ENCODE measurements at places on chromosomes 6 and 20.

DNA sequence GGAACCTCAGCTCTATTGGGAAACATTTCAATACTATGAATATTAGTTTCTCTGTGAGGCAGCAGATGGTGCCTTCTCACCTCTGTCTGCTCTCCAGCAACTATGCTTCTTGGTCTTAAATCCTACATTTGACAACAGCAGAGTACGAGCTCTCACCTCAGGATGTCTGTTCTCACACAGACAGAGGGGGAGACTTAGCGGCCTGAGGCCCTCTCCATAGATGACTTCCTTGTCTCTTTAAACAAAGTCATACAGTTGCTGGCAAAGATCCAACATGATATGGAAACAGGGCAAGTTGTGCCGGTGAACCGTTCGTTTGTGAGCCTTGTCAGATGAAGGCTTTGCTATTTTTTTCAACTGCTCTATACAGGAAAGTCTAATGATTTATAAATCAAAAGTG lies 43.7 kb upstream of the GABRR1 start:
- DNase-seq: no peak

GRCh38 chr20:15802020-15802419 lies 771.2 kb downstream of the KIF16B start:
- DNase-seq: no peak

GRCh38 chr20:47146686-47147085 lies 209.8 kb downstream of the ZMYND8 start:
- peak; percentile 68 for DNase-seq

DNA sequence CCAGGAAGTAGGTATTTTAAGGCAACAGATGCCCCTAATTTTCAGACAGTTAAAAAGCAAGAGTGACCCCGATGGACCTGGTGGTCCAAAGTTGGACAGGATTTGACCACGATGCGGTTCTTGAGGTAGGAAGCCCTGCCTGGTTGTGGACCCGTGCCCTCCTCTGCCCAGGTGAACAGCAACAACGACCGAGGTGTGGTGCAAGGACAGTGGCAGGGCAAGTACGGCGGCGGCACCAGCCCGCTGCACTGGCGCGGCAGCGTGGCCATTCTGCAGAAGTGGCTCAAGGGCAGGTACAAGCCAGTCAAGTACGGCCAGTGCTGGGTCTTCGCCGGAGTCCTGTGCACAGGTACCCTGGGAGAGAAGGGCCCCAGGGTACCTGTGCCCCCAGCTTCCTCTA lies 18.7 kb downstream of the TGM6 start:
- DNase-seq: no peak

DNA sequence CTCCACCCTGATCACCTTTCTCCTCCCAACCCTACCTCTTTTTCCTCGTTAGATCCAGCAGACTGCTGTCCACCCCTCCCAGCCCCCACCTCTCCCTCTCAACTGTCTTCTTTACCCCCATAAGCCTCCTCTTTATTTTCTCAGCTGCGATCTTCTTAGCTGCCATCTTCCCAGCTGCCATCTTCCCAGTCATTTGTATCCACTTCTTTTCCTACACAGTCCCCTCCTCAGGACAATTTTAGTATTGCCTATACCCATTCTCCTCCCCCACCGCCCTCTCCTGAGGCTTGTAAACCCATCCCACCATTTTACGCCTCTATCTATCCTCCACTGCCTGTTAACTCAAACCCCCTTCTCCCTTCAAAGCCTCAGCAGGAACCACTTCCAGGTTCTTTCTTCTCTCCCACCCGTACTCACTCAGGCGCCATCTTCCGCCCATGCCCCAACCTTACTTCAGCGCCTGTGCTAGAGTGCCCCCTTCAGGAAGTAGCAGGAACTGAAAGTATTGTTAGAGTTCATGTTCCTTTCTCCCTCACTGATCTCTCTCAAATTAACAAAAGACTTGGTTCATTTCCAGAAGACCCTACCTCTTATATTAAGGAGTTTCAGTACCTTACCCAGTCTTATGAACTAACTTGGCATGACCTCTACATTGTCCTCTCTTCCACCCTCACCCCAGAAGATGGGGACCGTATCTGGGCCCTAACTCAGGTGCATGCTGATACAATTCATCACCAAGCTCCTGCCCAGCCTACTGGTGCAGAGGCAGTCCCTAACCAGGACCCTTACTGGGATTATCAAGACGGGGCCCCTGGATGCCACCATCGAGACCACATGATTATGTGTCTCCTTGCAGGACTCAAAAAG lies 236.0 kb downstream of the ADGRG6 start:
- DNase-seq: peak; percentile 44

DNA sequence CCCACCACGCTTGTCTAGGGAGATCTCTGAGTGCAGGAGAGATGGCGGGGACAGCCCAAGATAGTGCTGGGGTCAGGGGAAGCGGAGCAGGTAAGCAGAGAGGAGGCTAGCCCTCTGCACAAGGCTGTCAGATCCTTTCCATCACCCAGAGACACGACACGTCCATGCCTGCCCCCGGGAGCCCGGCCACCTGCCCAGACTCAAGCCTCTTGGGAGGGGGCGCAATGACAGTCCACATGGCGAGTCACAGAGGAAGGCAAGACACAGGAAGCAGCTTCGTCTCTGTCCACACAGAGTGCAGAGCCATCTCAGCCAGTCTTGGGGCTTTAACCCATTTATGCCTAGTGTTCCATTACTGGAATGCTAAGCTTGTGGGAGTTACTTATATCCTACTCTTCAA lies 78.4 kb downstream of the PREX1 start:
- no peak for DNase-seq

- DNase-seq: no peak
Measured at GRCh38 chr6:29982097-29982496, 39.8 kb downstream of the HLA-A start.

- no peak for DNase-seq
Measured at GRCh38 chr6:45707176-45707575, 308.5 kb downstream of the CLIC5 start.

GRCh38 chr6:133062696-133063306 lies 178.4 kb upstream of the EYA4 start:
- no peak for DNase-seq

DNA sequence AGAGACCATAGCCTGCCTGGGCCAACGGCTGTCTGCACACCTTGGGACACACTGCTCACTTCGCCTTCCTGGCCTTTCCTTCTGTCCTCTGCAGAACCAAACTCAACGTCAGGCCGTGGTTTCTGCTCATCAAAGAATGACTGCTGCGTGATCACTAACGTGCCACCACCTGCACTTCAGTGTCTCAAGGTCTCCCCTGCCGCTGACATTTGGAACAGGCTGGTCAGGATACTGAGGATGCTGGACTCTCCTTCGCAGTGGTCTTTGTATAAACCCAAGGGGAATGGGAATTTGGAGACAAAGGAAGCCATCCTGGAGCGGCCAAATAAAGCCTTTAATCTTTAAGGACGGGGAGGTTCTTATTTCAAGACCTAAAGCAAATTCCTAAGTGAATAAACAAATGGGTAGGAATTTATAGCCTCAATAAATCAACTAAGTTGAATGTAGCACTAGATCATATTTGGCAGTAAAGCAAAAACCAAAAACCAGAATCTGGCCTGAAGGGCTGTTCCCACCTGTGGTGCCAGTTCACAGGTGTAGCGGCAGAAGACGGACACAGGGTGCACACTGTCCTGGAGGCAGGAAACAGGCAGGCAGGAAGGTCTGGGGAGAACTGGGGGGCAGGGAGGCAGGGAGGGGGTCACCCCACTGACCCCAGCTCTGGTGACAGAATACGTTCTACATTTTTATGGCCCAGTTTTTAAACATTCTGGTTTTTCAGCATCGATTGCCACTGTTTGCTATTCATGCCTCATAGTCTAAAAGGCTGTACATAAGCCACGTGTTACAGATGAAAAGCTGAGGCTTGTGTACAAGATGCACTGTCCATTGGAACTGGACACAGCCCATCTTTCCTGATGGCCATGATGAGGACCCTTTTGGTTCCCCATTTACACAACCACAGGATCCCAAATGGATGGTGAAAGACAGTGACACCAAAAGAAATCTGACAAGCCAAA lies 36.6 kb downstream of the ABHD12 start:
- no peak for DNase-seq

- no peak for DNase-seq
Measured at GRCh38 chr6:154481521-154482013, 28.9 kb downstream of the CNKSR3 start.

GRCh38 chr6:152091201-152091600 lies 283.7 kb downstream of the ESR1 start:
- DNase-seq: no peak

DNA sequence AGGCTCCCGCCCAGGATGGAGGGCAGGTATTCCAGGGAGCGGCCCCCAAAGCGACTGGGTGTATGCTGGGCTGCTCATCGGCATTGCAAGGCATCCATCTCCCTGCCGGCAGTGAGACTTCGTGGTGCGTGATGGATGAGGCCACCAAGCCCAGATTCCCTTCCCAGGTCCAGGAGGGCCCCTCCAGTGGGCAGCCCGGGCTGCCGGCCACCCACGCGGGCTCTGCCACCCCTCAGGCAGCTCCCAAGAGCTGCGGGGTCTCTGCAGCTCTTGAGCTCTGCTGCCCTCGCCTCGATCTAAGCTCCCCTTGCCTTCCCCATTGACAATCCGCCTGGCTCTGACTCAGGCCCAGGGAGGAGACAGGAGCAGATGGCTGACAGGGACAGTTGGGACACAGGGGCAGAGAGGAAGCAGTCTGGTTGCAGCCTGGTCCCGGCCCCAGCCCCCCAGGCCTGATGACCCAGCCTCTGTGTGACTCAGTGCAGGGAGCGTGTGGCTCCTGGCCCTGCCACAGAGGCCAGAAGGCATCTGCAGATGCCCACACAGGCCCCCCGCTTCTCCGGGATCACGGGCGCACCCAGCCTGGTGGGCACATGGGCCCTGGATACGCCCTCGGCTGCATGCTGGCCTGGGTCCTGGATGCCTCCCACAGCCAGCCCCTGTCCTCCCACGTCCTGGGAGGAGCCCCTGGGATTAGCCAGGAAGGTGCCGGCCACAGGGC lies 33.0 kb downstream of the SLCO4A1 start:
- DNase-seq: peak; percentile 48

- DNase-seq: no peak
Measured at GRCh38 chr20:36483919-36484808, 57.2 kb upstream of the MYL9 start.

DNA sequence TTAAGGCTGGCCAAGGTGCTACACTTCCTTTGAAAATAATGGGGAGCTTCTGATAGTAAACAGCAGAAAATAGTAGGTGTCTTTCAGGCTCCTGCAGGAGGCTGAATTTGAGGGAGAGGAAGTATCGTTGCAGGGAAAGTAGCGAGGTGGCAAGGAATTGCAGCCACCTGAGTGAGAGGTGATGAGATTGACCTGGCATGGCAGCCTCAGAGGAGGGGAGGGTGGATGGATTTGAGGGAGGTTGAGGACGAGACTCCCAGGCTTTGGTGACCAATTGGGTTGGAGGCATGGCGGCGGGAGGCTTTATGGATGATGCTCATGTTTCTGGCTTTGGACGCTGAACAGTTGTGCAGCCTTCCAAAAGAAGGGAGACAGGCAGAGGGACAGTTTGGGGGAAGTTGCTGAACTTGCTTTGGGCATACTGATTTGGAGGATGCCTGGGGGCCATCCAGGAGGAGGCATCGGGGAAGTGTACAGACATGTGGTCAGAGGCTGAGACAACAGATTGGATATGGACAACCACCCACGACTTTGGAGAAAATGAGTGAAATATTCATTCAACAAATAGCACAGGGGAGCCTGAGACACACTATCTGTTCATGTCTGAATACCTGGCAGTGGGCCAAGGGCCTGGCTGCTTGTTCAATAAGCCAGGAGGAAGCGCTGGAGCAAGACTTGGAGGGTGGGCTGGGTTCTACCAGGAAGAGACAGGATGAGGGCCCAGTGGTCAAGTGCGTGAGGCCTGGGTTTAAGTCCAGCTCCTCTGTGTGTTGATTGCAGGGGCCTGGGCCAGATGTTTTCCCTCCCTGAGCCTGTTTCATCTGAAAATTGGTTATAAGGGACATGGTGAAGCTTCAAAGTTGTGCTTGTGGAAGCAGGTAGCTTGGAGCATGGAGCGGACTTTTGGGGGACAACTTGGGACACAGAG lies 113.2 kb downstream of the CEBPB start:
- DNase-seq: peak; percentile 74

DNA sequence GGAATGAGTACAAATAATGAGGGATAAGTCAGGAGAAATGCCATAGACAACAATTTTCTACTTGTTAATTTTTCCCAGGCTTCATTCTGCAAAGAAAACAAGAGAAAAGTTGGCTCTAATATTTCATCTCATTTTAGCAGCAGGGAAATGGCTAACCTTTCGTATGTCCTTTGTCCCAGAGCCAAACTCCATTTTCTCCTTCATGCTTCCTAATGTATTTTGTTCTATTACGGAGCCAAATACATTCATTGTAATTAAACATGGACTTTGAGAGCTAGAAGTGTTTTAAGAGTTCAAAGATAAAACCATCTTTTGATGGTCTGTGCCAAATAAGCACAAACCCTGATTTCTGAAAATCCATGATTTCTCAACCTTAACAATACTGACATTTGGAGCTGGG lies 136.9 kb downstream of the PTCHD4 start:
- DNase-seq: no peak

DNA sequence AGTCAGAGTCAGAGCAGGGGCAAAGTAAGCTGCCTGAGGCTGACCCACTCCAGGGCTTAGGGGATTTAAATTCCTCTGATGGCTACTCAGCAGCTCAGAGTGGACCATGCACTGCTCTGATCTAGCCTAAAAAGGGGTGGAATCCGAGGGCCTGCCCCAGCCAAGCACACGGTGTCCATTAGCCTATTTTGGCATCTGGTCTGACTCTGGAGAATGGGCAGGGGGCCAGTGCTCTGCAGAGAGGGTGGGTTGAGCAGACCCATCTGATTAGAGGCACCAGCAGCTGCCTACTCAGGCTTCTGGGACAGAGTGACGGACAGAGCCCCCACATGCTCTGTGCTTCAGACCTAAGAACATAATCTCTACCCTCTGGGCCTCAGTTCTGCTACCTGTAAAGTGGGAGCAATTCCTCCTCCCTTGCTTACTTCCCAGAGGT lies 25.9 kb upstream of the TGM2 start:
- DNase-seq: no peak

- DNase-seq: no peak
Measured at GRCh38 chr20:8399947-8400346, 267.9 kb downstream of the PLCB1 start.

GRCh38 chr6:18139935-18140621 lies 14.8 kb downstream of the TPMT start:
- DNase-seq: no peak

DNA sequence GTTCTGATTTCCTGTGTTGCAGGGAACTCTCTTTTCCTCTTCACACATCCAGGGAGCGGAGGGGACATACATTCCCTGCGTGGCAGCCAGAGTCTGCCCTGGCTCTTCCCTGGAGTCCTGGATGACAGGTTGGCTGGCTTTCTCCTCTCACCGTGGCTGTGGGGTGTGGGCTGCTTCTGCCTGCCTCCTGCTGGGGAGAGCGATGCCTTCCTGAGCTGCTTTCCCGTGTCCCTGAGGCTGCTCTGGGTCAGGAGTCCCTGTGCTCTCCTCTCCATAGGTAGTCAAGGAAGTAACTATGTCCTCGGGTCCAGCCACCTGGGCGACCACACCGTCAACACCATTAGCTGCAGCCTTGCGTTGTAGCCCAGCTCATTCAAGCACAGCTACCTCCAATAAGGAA lies 451.7 kb downstream of the QKI start:
- DNase-seq: no peak

- DNase-seq: no peak
Measured at GRCh38 chr6:42378125-42378524, 73.6 kb downstream of the TRERF1 start.

GRCh38 chr6:161242779-161243693 lies 30.8 kb downstream of the AGPAT4 start:
- DNase-seq: peak; percentile 91
